Uterus (tissue), 4 donors: ENCODE measurements at places on chromosomes 6 and 20. TPM values are rescaled to one million over a fixed set of nuclear protein-coding genes. Genes with fewer than 3 reads are reported as not detected.

- H3K36me3 ChIP-seq: no peaks in the 10 kb centered on the region
- H3K27ac ChIP-seq: no peak overlapping the region
Measured at GRCh38 chr6:11413728-11414127, 123.8 kb upstream of the TMEM170B start.

DNA sequence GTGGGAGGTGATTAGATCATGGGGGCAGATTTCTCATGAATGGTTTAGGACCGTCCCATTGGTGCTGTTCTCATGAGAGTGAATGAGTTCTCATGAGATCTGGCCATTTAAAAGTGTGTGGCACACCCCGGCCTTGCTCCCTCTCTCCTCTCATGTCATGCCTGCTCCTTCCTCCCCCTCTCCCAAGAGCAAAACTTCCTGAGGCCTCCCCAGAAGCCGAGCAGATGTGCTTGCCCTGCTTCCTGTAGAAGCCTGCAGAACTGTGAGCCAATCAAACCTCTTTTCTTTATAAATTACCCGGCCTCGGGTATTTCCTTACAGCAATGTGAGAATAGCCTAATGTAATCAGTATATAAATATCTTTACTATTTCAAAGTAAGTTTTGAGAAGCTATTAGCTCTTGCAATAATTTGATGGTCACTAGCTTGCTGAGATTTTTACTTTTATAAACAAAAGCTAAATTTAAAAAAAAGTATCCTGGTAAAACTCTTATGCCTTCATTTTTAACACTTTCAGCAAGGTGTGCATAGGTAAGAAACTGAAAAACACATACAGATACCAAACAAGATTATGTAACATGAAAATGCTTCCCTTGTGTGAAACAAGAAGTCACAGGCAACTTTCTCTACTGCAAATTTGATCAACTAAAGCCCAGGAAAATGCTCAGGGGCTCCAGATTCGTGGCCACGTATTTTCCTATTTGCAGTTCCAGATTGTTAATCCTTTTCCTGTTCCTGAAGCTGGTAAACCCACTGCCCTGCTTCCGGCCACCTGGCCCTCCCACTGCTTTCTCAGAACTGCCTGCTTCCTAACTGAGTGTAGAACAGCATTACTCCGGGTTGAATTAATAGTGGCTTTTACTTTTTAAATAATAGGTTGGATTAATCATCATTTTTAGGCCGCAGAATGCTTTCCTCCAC is 395.1 kb upstream of the CNR1 start:
- no peaks in the 10 kb centered on the region for H3K27me3 ChIP-seq
- no peak overlapping the region for H3K27ac ChIP-seq
- H3K36me3 ChIP-seq: no peaks in the 10 kb centered on the region
- DNase-seq: no peak
- no peaks in the 10 kb centered on the region for H3K4me1 ChIP-seq
- no peak overlapping the region for H3K4me3 ChIP-seq

DNA sequence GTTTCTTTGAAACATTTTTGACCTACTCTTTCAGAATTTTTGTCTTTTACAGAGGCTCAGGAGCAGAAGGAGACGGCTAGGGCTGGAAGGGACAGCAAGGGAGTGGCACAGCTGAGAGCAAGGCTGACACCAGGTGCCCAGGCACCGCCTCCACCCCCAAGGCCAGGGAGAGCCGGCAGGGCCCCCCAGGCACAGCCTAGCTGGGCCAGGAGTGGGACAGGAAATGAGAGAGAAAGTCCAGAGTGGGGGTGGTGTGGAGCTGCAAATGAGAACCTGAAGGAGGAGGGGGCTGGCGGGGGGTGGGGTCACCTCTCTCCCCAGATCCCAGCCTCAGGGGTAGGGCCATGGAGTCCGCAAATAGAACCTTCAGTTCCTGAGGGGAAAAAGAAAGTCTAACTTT is 236.7 kb downstream of the CDC5L start:
- no peak overlapping the region for H3K27ac ChIP-seq
- no peaks in the 10 kb centered on the region for H3K4me1 ChIP-seq
- DNase-seq: no peak
- H3K27me3 ChIP-seq: no peaks in the 10 kb centered on the region
- H3K4me3 ChIP-seq: no peak overlapping the region
- H3K36me3 ChIP-seq: no peaks in the 10 kb centered on the region

GRCh38 chr6:18047406-18047805 is 60.0 kb upstream of the KIF13A start:
- H3K4me3 ChIP-seq: no peak overlapping the region
- H3K36me3 ChIP-seq: no peaks in the 10 kb centered on the region
- DNase-seq: no peak
- H3K27me3 ChIP-seq: no peaks in the 10 kb centered on the region
- H3K4me1 ChIP-seq: no peaks in the 10 kb centered on the region

GRCh38 chr6:130946076-130946475 is 117.0 kb downstream of the EPB41L2 start:
- no peak overlapping the region for H3K4me3 ChIP-seq
- DNase-seq: no peak
- H3K4me1 ChIP-seq: no peaks in the 10 kb centered on the region
- H3K27me3 ChIP-seq: no peaks in the 10 kb centered on the region
- no peaks in the 10 kb centered on the region for H3K36me3 ChIP-seq

GRCh38 chr20:62004614-62005013 is 61.1 kb downstream of the TAF4 start:
- no peaks in the 10 kb centered on the region for H3K27me3 ChIP-seq
- H3K4me3 ChIP-seq: no peak overlapping the region
- DNase-seq: no peak
- H3K4me1 ChIP-seq: no peaks in the 10 kb centered on the region

DNA sequence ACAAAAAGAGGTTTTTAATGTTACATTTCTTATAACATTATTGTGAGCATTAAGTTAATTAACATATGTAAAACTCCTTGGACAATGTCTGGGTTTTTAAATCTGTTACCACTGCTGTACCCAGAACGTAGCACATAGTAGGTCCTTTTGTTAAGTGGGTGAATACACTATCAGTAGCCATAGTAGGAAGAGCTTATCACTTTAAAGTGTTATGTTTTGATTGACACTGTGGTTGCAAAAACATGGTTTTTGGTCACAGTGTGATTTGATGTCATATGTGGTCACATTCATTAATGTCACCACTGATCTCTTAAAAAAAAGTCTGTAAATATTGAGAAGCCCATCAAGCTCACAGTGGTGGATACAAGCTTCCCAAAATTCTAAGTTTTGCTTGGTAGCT is 160.7 kb downstream of the PLCB1 start:
- no peak overlapping the region for H3K4me3 ChIP-seq
- H3K36me3 ChIP-seq: no peaks in the 10 kb centered on the region
- DNase-seq: no peak
- H3K4me1 ChIP-seq: no peaks in the 10 kb centered on the region
- H3K27me3 ChIP-seq: no peaks in the 10 kb centered on the region

- H3K27me3 ChIP-seq: no peaks in the 10 kb centered on the region
- no peak overlapping the region for H3K27ac ChIP-seq
- no peak for DNase-seq
- no peak overlapping the region for H3K4me3 ChIP-seq
- no peaks in the 10 kb centered on the region for H3K36me3 ChIP-seq
Measured at GRCh38 chr20:2132461-2132901, 30.9 kb downstream of the STK35 start.

DNA sequence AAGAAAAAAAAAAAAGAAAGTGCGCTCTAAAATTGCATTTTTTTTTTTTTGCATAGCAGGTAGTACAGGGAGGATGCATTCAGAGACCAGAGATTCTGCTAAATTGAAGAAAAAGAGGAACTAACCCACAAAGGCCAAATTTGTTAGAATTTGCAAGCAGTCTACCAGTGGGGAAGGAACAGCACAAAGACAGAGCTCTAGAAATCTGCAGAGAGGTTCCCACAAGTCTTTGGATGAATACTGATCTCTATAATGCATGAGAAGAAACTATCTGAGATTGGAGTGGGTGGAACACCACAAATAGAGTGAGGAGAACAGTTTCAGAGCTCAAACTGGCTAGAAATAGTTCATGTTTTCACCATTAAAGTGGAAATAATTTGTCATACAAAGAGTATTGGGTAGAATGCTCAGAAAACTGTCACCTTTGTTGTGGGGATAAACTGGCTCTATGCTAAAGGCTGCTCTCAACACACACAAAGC is 79.6 kb upstream of the AHI1 start:
- DNase-seq: no peak
- no peak overlapping the region for H3K27ac ChIP-seq
- H3K4me3 ChIP-seq: no peak overlapping the region
- no peaks in the 10 kb centered on the region for H3K36me3 ChIP-seq
- H3K27me3 ChIP-seq: no peaks in the 10 kb centered on the region

DNA sequence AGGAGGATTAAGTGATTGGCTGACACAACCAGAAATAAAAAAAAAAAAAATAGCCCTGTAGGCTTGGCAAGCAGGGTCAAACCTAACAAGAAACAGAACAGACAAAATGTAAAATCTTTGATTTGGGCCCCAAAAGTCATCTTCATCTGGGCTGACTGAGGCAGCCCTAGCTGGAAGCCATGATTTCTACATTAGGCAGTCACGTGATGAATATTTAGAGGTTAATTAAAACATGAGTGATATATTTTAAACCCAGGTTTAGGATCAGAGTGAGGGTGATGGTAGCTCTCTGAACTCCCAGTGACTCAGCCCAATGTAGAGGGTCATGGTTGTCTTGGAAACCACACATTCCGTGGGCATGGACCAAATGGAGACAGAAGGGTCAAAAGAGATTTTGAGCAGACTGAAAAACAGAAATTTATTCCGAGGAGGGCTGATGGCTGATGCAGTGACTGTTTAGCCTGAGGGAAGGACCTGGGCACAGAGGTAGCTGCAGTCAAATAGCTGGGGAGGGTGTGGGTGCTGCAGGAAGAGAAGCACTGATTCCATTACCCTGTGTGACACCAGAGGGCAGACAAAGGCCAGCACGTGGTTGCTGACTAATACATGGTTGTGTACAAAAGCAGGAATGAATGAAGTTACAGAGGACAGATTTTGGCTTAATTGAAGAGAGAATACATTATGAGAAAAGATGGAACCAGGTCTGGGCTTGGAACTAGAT is 573.1 kb upstream of the CHD6 start:
- no peak overlapping the region for H3K27ac ChIP-seq
- no peaks in the 10 kb centered on the region for H3K36me3 ChIP-seq
- no peaks in the 10 kb centered on the region for H3K4me1 ChIP-seq

DNA sequence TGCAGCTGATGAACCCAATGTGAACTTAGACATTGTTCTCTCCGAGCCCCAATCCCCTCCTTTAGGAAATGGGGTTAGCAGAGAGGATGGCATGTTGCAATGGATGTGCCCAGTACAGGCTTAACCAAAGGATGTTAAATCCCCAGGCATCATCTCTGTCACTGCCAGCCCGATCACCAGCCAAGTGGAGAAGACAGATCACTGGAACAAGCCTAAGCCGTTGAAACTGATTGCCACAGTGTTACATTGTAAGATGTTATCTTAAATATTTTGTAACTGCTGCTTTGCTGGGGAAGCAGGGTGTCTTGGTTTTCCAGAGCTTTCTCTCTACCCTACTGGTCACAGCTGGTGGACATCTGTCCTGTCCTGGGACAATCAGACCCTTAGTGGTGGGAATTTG is 783.4 kb upstream of the CHD6 start:
- no peaks in the 10 kb centered on the region for H3K36me3 ChIP-seq
- no peak overlapping the region for H3K4me3 ChIP-seq
- no peaks in the 10 kb centered on the region for H3K4me1 ChIP-seq
- H3K27me3 ChIP-seq: no peaks in the 10 kb centered on the region
- no peak for DNase-seq

DNA sequence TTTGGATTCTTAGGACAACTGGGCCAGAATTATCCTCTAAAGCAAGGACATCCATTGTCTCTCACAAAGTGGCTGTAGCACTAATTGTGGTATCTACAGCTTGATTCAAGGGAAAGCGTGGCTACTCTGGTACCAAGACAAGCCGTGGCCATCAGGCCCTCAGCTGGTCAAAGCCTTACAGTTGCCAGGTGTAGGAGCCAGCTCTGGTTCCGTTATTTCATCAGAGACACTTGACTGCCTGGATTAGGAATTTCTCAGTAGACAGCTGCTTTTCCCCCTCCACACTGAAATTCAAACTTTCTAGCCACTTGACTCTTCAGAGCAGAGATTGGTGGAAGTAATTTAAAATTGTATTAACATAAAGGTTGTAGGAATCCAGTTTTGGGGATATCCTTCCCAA is 104.2 kb downstream of the ANKS1A start:
- no peaks in the 10 kb centered on the region for H3K36me3 ChIP-seq
- no peak overlapping the region for H3K27ac ChIP-seq
- no peak for DNase-seq
- no peaks in the 10 kb centered on the region for H3K27me3 ChIP-seq
- no peak overlapping the region for H3K4me3 ChIP-seq
- no peaks in the 10 kb centered on the region for H3K4me1 ChIP-seq

DNA sequence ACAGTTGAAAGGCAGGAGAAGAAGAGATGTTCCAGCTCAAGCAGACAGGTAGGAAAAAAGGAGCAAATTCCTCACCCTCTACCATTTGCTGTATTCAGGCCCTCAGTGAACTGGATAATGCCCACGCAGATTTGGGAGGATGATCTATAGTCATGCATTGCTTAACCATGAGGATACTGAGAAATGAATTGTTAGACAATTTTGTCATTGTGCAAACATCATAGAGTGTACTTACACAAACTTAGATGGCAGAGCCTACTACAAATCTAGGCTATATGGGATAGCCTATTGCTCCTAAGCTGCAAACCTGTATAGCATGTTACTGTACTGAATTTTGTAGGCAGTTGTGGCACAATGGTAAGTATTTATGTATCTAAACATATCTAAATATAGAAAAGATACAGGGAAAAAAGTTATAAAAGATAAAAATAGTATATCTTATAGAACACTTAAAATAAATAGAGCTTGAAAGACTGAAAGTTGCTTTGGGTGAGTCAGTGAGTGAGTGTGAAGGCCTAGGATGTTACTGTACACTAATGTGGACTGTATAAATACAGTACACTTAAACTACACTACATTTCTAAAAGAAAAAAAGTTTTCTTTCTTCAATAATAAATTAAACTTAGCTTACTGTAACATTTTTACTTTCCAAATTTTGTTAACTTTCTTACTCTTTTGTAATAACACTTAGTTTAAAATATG is 672.3 kb downstream of the UTRN start:
- H3K4me1 ChIP-seq: no peaks in the 10 kb centered on the region
- no peaks in the 10 kb centered on the region for H3K27me3 ChIP-seq
- no peak overlapping the region for H3K27ac ChIP-seq

- no peak overlapping the region for H3K4me3 ChIP-seq
- no peaks in the 10 kb centered on the region for H3K36me3 ChIP-seq
- DNase-seq: no peak
- no peaks in the 10 kb centered on the region for H3K4me1 ChIP-seq
Measured at GRCh38 chr20:20525756-20526155, 157.9 kb downstream of the INSM1 start.

The LSM2 gene
- 55.8 TPM for total RNA-seq

The EYS gene
- not detected for total RNA-seq

The CCDC28A gene
- 28.9 TPM for total RNA-seq

The NRN1 gene
- total RNA-seq: 23.0 TPM
